ENCODE measurements at places on chromosomes 16 and 17.

GRCh38 chr16:67565470-67566100 lies 3.3 kb downstream of the CTCF start:
- DNase-seq: no peak

DNA sequence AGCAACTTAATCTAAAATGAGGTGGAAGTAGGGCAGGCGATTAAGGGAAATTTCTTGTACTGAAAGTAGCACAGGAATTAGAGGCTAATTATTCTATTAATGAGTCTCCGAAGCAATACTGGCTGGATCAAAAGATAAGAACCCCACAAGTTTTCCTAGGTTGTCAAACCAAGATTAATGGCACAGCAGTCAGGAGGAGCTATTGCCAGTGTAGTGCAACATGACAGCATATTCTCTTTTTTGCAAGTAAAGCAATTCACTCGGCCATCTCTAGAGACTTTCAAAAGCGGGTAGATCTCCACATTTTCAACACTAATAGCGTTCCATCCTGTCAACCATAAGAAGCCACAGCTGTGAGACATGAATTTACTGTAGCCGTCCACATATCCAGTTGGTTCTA lies 81.2 kb downstream of the CYB561 start:
- DNase-seq: no peak

- DNase-seq: no peak
These were observed 20.0 kb downstream of the ITGAE start for GRCh38 chr17:3780986-3781385.

DNA sequence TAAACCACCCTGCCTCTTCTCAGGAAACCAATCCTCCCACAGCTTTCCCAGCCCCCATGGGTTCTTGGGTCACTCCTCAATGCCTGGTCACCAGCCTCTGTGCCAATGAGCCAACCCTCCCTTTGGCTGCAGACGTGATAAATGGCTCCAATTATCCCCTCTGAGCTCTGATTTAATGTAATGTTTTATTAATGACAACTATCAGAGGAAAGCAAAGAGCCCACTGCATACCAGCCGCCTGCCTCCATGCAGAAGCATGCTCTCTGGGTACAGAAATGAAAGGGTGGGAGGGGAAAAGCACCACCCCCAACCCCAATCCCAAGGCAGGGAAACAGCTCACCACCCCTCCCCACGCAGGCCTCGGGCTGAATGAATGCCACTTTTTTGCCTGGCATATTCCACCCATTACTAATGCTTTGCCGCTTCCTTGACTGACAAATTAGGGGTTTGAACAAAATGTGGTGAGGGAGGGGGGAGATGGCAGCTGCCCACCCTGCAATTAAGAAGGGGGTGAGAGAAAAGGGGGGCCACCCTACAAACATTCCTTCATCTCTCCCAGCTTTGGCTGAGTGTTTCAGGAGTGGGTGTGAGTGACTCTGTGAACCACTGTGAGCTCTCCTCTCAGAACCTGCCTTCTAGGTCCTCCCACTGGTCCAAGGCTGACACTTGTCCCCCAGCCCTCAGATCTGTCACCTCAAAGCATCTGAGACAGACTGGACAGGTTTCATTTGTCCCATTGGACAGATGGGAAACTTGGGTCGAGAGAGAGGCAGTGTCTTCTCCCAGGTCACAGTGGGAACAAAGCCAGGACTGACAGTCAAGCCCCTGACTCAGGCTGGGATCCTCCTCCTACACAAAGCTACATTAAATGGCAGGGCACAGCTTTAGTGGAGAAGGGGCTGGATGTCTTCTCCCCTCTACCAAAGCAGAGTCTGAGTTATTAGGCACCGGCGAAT lies 161.5 kb downstream of the TMEM132E start:
- DNase-seq: no peak

DNA sequence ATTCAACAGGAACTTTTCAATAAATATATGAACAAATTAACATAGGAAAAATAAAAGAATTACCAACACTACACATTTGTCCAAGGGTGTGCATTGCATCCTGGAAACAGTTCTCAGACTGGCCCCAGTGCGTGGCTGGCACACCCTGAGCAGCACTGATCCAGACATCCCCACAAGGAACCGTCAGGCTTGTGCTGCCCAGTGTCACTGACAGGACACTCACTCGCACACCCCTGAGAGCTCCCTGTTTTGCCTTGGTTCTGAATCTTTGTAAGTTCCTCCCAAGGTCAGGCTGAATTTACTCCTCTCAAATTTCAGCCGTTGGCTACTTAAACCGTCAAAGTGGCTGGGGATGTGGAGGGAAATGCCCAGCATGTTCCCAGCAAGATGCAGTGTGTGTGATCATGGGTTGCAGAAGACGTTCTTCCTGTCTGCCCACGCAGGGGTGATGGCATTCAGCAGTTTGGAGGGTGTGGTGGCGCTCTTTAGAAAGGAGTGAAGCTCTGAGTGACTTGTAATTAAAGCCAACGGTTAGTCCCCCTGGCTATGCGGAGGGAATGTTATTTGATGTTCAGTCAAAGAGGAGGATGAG lies 1.7 kb downstream of the MT2A start:
- DNase-seq: peak; percentile 76

DNA sequence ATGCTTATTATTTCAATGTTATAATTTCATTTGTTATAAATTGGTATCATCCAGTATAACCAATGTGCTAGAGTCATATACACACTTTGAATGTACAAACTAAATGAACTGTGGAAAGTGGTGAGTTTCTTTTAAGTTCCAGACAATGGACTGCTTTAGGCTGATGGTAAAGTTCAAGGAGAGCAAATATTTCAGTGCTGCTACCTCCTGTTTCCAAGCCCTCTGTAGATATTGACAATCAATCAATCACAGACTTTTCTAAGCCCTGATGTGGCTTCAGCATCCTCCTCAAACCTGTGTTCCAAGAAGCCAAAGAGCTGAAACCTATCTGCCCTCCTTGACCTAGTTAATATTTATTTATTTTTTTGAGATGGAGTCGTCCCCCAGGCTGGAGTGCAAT lies 28.2 kb upstream of the SREBF1 start:
- no peak for DNase-seq

DNA sequence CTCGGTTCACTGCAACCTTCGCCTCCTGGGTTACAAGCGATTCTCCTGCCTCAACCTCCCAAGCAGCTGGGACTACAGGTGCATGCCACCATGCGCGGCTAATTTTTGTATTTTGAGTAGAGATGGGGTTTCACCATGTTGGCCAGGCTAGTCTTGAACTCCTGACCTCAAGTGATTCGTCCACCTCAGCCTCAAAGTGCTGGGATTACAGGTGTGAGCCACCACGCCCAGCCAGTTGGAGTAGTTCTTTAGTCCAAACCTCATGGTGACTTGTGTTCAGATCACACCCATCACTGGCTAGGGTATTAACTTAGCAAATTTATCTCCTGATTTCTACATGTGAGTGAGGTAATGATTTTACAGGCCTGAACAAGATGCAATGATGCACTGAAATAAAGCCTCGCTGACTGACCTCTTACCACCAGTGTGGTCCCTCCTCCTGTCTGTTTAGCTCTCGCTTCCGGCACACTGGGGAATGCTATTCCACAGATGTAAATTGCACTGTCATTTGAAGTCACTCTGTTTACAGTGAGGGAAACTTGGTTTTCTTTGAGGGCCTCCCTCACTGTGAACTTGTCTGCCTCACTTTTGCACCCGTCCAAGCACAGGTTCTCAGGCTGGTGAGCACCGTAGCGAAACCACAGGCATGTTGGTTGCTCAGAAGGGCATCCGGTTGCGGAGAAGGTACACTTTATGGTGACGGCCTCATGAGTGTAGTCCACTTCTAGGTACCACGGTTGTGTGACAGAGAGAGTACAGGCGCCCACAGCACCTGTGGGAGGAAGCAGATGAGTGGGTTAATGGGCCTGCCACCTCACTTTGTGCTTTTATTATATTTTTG lies 5.5 kb downstream of the IGSF6 start:
- DNase-seq: peak; percentile 67

GRCh38 chr17:50191359-50192143 lies 9.9 kb downstream of the COL1A1 start:
- no peak for DNase-seq

GRCh38 chr16:21565861-21566669 lies 33.3 kb upstream of the METTL9 start:
- DNase-seq: no peak

- no peak for DNase-seq
These were observed 2.1 kb downstream of the P2RX5 start for GRCh38 chr17:3693829-3694231.

DNA sequence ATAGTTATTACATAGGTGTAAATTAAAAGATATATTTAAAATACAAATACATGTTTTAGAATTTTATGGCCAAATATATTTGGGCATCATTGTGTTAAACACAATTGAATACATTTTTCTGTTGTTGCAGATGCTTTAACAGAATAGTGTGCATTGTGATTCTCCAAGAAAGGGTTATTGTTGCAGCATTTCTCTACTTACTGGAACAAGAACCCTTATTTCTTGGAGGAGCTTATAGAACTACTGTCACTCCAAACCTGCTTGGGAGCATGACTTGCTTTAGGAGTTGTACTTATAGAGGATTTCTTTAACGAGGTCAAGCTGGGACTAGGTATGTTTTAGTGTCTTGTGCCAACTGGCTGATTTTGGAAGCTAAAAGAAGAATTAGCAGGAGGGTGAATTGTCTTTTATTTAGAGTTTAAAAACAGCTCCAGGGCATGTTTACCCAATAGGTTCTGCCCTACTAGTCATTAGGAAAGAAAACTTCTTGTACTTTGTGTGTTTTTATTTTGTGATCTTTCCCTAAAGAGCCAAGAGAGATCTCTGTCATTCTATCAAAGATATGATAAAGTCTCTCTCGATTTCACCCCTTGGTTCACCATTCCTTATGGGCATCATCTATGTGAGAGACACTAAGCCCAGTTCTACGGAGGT lies 279.8 kb upstream of the SALL1 start:
- DNase-seq: no peak

DNA sequence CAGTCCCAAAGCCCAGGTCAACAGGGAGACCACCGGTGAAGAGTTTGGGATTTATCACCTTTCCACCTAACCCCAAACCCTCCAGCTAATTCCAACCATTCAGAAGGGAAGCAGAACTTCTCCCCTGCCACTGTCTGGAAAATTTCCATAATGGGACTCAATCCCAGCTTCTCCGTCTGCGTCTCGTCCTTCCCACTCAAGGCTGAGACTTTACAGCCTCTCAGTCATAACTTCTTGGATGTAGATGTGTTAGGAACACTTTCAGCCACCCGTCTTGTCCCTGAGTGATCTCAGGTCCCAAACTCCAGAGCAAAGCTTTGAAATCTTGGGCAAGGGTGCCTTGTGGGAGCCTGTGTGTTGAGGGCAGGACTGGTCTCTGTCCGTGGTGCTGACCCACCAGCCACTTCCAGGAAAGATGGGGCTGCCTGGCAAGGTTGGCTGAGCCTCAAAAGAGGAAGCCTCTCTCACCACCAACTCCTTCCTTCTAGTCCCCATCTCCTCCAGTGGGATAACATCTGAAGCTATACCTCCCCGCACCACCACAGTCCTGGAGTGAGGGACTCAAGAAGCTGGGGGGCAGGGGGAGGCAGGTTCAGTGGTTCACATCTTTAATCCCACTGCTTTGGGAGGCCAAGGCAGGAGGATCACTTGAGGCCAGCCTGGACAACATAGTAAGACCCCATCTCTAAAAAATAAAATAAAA lies 9.3 kb downstream of the GAS2L2 start:
- no peak for DNase-seq

GRCh38 chr17:65035191-65035590 lies 21.3 kb downstream of the GNA13 start:
- DNase-seq: no peak

- DNase-seq: no peak
These were observed 107.6 kb downstream of the KCNJ2 start for GRCh38 chr17:70276906-70277305.

DNA sequence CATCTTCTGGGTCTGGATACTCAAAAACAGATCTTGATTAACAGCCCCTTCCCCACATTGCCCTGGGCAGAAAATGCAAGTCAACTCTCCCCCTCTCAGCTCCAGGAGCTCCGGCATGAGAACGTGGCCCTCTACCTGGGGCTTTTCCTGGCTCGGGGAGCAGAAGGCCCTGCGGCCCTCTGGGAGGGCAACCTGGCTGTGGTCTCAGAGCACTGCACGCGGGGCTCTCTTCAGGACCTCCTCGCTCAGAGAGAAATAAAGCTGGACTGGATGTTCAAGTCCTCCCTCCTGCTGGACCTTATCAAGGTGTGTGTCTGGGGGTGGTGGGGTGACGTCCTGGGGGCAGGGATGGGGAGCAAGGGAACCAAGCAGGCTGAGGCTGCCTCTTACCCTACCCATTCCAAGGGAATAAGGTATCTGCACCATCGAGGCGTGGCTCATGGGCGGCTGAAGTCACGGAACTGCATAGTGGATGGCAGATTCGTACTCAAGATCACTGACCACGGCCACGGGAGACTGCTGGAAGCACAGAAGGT lies 9.7 kb downstream of the GUCY2D start:
- DNase-seq: no peak

DNA sequence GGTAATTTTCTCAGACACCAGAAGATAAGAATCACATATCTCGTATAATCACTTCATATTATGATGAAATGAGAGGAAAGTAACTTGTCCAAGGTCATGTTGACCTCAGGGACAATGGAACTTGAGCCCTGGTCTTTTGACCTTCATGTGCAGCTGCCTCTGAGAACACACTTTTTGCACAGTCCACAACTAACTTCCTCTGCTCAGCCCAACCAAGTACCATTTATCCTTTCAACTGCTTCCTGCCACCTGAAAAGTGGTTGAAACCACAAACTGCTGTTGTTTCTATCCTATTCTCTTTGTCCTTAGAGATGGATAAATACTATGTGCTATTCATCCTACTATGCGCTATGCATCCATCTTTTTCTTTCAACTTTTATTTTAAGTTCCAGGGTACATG lies 2.3 kb upstream of the CCL1 start:
- no peak for DNase-seq

DNA sequence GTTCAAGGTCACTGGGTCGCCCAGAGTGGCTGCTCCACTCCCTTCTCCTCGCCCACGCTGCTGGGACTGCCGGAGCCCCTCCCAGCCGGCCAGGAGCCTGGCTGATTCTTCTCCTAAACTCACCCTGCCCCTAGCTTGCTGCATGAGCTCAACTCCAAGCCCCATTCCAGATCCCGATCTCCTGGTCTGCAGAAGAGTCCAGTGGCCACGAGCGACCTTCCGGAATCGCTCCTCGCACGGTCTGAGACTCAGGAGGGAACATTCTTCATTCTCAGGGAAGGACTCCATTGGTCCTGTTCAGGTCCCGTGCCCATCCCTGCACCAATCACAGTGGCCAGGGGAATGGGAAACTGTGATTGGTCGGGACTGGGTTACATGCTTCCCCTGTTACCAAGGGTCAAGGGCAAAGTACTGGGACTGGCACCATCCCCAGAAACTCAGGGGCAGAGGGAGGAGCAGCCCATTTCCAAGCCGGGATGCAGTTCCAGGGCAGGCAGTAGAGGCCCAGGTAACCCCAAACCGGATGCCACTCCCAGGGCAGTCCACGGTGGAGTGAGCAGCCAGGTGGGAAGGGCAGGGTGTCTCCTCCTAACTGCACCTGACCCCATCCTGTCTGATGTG lies 24.5 kb upstream of the CIBAR2 start:
- DNase-seq: no peak

- no peak for DNase-seq
These were observed 26.3 kb downstream of the ZC3H18 start for GRCh38 chr16:88596483-88596882.

GRCh38 chr17:4318186-4318585 lies 48.3 kb downstream of the UBE2G1 start:
- DNase-seq: no peak

GRCh38 chr16:84137769-84138357 lies 7.1 kb downstream of the HSDL1 start:
- no peak for DNase-seq

Data from stimulated activated CD4-positive, alpha-beta T cell treated with anti-CD3 and anti-CD28 coated beads, Interleukin-4, amount 100 ng/mL, for 1 hour (primary cell).